ENCODE measurements at places on chromosomes 3 and 15. TPM values are rescaled to one million over a fixed set of nuclear protein-coding genes. Genes with fewer than 3 reads are reported as not detected.

DNA sequence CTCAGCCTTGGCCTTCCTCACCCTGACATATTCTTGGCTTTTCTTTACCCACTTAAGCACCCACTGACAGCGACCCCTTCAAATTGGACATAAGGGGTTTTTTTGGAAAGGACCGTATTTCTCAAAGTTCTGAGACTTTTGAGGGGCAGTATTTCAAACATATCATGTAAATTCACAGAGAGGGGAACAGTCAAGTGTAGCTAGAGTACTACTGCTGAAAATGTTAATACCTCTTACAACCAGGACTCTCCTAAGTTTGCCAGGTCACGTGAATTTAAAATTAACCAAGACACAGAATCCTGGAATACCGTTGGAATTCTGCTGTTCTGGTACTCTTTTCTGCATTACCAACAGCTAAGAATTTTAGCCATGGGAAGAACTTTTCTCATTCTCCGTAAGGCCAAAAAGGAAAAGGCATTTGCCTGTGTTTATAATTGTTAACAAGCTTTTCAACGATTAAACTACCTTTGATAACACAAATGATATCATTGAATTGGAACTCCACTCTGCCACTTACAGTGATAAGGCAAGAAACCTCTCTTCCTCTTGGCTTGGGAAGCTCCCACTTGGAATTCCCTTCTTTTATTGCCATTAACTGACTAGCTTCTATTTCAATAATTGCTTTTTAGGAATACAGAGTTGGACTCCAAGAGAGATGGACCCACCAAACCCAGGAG lies 597 bp upstream of the GBE1 start:
- DNase-seq: no peak

GRCh38 chr3:166191411-166191810 lies 354.2 kb upstream of the BCHE start:
- no peak for DNase-seq

DNA sequence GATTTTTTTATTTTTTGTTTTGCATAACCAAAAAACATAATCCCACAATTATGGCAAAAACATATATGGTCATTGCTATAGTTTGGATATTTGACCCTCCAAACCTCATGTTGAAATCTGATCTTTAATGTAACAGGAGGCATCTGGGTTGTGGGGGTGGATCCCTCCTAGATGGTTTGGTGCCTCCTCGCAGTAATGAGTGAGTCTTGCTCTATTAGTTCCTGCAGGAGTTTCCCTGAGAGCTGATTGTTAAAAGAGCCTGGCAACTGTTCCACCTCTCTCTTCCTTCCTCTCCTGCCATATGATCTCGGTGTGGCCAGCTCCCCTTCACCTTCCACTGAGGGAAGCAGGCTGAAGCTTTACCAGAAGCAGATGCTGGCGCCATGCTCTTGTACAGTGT lies 33.2 kb upstream of the TRIM59 start:
- no peak for DNase-seq

- DNase-seq: peak; percentile 77
Observed at GRCh38 chr3:150703299-150703755, 393 bp downstream of the ERICH6 start.

Gene SPESP1
- 9.0 TPM for total RNA-seq

- DNase-seq: no peak
Observed at GRCh38 chr3:43178891-43179366, 73.0 kb upstream of the POMGNT2 start.

- DNase-seq: no peak
Observed at GRCh38 chr3:42229942-42230688, 35.9 kb downstream of the CCK start.

Gene WNT5A
- total RNA-seq: 10.8 TPM

Gene KCNAB1
- 1.1 TPM for total RNA-seq

DNA sequence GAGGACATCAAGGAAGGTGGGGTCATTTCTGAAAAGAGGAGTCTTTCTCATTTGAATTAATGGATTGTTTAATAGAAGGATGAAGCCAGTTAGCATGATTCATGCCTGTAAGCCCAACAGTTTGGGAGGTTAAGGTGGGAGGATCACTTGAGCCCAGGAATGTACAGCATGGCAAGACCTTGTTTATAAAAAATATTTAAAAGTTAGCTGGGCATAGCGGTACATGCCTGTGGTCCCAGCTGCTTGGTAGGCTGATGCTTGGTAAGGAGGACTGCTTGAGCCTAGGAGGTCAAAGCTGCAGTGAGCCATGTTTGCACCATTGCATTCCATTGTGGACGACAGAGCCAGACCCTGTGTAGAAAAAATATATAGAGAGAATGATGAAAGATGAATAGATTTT lies 165.5 kb downstream of the ALCAM start:
- no peak for DNase-seq

Gene DAZL
- not detected for total RNA-seq

Gene IQCF5
- not detected for total RNA-seq

- no peak for DNase-seq
Observed at GRCh38 chr15:60118146-60118545, 114.0 kb downstream of the FOXB1 start.

Gene USP50
- total RNA-seq: 0.51 TPM

DNA sequence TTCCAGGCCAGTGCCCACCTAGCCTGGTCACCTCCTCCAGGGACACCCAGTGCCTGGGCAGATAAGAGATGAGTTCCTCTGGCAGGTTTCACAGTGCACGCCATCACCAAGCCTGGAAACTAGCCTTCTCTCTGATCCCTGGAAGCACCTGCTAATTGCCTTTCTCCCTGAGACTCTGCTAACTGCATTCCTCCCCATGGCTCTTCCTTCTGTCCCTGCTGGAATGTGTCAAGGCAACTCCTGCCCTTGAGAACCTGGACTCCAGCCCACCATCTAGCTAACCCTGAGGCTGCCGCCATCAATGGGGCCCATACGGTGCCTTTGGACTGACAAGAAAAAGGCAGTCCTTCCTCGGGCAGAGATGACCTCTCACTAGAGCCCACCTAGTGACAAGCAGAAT lies 18.5 kb downstream of the VIPR1 start:
- no peak for DNase-seq

- peak; percentile 13 for DNase-seq
Observed at GRCh38 chr3:13064964-13065363, 8.3 kb downstream of the IQSEC1 start.

GRCh38 chr15:37002041-37002672 lies 98.2 kb downstream of the MEIS2 start:
- no peak for DNase-seq

Gene CORO2B
- 11.4 TPM for total RNA-seq

GRCh38 chr15:29825227-29825626 lies 3.0 kb upstream of the TJP1 start:
- DNase-seq: no peak

DNA sequence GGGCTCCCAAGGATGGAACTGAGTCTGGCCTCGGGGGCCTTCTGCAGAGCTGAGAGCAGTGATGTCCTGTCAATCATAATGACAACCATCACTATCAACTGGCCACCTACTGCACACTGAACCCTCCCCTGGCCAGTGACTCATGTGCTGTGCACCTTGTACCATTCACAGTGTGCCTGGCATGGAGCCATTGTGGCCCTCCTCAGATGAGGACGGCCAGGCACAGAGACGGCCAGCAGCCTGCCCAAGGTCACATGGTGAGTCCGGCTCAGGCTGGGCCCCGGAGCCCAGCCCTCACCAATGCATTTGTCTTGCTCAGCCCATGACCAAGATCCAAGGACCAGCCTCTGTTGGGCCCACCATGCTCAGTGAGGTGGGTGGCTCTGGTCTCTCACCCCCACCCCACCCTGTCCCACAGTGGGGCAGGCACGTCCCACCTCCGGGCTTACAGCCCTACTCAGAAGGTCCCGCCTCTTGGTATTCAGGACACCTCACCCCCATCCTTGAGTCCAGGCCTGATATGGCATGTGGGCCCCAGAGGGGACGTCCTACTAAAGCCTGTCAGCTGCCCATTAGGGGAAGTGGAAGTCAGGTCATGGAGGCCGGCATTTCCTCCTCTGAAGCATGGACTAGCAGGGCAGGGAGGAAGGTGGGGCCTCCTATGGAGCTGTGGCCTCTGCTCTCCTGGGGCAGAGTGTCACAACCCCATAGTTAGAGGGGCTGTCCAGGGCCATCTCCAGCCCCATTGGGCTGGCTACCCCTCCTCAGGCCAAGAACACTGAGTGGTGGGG lies 35.9 kb upstream of the TMEM115 start:
- DNase-seq: no peak

DNA sequence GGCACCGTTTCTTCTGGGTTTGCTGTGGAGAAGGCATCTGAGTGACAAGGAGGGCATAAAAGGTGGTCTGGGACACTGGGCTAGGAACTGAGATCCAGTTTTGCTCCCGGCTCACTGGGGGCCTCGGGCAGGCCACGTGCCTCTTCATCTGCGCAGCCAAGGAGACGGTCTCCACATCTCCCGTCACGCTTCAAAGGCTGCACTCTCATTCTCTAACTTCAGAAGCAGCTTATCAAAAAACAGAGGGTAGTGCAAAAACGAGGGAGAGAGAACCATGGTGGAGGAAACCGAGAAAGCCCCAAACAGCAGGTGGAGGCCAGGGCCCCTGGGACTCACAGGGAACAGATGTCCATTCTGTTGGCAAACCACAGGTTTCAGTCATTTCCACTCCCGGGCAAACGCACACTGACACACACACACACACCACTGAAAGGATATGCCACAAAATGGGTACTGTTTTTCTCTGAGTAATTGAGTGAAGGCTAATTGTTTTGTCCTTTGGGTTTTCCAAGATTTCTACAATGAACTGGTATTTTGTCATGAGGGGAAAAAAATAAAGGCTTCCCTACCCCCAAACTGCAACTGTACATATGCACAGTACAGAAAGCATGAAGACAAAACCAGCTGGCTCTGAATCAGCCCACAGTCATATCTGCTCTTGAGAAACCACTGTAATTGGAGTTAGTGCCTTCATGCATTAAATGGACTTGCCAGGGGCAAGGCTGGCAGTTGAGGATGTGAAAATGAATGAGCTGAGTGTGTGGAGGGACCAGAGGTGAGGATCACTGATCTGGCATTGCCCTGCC lies 71.9 kb downstream of the MGLL start:
- no peak for DNase-seq

DNA sequence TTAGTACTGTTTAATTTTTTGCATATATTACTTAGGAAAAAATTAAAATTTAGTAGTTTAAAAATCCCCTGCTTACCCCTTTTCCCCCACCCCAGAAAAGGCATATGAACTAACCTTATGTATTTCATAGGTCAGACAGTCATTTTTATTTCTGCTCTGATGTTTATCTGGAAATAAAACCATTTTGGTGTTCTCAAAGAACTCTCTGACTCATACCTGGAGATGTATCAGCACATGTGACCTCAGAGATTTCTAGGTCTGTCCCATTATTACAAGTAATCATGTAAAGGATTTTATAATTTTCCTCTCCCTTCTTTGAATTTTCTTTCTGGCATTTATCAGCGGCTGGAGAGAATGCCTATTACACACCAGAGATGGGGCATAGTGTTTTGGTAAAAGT lies 14.1 kb upstream of the CCR8 start:
- no peak for DNase-seq

DNA sequence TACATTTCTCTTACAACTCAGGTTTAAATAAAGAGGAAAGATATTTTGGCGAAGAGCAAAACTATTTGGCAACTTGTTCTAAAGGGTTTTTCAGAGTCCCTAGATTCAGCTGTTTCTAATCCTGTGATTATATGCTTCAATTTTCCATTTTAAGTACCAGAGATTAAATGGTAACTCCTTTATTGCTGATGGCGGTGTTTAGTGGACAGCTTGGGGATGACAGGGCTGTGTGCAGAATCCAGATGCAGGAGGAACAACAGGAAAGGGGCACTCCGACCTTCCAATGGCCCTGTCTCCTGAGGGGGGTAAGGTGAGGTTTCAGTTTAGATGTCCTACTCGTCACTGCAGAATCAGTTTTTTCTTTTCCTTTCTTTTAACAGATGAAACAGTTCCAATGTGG lies 405.0 kb downstream of the PDCD6IP start:
- DNase-seq: no peak

DNA sequence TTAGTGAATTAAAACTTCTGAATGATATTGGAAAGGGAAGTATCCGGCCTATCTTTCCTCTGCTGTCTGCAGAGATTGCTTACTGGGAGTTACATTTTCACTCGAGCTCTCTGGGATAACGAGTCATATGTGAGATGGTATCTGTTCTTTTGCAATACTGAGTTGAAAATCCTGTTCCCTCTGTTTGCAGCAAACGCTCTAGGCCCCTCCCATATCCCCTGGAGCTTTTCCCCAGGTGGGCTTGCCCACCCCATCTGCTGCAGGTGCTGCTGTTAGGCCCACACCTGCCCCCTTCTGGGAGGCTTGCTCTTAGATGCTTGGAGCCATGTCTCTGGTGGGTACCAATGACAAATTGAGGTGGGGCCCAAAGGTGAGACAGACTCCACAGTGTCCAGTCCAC lies 42.7 kb upstream of the MTMR10 start:
- no peak for DNase-seq

Gene CMTM6
- 13.2 TPM for total RNA-seq

Gene CCDC33
- total RNA-seq: not detected

GRCh38 chr3:146390957-146391356 lies 78.4 kb downstream of the PLSCR2 start:
- no peak for DNase-seq

- no peak for DNase-seq
Observed at GRCh38 chr3:185912929-185913901, 24.6 kb downstream of the TRA2B start.

Measured in right cardiac atrium (tissue), 5 donors.